ENCODE measurements at places on chromosomes 7 and 10.

DNA sequence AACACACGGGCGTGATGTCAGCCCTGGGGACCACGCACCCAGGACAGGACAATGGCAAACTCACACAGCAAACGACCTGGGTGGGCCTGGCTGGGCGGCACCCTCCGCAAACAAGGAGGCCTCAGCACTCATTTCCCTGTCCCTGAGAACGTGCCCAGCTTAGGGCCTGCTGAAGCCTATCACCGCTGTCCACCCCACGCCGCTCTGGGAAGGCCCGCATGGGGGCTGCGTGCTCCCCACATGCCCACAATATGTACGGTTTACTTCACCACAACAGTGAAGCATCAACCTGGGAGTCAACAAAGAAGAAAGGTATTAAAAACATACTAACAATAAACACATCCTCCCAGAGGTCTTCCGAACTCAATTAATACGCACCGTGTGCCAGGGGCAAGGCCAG is 12.2 kb downstream of the MAD1L1 start:
- DNase-seq, result no peak

GRCh38 chr7:154575497-154575896 is 427.4 kb downstream of the PAXIP1 start:
- no peak for DNase-seq

GRCh38 chr7:40470091-40470592 is 335.3 kb downstream of the SUGCT start:
- no peak for DNase-seq

- DNase-seq, result no peak
Measured at GRCh38 chr10:127175357-127176110, 20.9 kb downstream of the INSYN2A start.

GRCh38 chr7:18517646-18518045 is 22.1 kb downstream of the HDAC9 start:
- DNase-seq, result no peak

- no peak for DNase-seq
Measured at GRCh38 chr10:69936091-69936490, 116.6 kb upstream of the MACROH2A2 start.

- no peak for DNase-seq
Measured at GRCh38 chr10:88913788-88914187, 33.7 kb downstream of the STAMBPL1 start.

DNA sequence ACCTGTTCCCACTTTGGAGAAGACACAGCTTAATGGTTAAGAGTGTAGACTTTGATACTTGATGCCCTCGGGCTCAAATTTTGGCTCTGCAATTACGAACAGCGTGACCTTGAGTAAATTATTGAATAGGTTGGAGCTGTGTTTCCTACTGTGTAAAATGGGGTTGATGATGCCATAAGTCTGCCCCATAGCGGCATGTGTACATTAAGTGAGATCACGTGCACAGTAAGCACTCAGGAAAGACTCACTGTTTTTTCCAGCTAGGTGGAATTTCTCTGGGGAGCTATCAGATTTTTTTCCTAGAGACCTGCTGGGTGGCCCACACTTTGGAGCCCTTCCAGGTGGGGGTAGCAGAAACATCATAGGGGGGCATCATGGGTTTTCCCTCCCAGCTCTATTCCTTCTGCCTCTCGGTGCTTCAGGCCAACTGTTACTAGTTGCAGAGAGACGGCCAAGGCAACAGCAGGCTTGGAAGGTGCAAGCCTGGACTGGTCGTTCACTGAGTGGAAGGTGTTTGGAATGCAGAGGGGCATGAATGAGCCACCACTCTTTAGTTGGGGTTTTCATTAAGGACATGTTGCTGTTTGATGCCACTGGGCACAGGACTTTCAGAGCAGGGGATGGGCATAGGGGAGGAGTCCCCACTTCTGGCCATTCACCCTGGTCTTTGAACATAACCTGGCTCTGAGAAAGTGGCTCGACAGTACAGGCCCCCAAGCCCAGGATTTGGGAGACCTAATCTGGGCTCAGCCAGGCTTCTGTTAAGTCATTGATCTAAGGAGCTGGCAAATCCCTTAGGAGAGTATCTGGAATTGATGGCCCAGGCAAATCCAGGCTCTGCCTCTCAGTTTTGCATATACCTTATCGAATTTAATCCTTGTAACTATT is 64.0 kb downstream of the SYPL1 start:
- no peak for DNase-seq

DNA sequence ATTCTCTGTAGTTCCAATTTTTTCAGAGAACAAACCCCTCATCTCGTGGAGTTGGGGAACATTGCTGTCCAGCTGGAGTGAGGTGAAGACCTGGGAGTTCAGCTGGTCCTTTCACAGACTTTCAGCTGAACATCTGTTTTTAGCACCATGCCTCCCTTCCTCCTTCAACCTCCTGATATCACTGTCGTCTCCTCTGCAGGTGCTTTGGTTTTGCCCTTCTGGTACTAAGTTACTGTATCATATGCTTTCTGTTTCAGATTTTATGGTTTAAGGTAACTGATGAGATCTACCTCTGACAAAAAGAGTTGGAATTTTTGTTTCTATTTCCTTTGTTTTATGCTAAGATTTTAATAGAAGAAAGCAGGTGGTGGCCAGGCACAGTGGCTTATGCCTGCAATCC is 102.9 kb downstream of the ZNF438 start:
- DNase-seq, result no peak

- no peak for DNase-seq
Measured at GRCh38 chr7:81682873-81683272, 87.0 kb downstream of the HGF start.

GRCh38 chr10:31642281-31642680 is 286.4 kb downstream of the ARHGAP12 start:
- DNase-seq, result no peak

- DNase-seq, result no peak
Measured at GRCh38 chr10:15469111-15469510, 98.0 kb upstream of the FAM171A1 start.

DNA sequence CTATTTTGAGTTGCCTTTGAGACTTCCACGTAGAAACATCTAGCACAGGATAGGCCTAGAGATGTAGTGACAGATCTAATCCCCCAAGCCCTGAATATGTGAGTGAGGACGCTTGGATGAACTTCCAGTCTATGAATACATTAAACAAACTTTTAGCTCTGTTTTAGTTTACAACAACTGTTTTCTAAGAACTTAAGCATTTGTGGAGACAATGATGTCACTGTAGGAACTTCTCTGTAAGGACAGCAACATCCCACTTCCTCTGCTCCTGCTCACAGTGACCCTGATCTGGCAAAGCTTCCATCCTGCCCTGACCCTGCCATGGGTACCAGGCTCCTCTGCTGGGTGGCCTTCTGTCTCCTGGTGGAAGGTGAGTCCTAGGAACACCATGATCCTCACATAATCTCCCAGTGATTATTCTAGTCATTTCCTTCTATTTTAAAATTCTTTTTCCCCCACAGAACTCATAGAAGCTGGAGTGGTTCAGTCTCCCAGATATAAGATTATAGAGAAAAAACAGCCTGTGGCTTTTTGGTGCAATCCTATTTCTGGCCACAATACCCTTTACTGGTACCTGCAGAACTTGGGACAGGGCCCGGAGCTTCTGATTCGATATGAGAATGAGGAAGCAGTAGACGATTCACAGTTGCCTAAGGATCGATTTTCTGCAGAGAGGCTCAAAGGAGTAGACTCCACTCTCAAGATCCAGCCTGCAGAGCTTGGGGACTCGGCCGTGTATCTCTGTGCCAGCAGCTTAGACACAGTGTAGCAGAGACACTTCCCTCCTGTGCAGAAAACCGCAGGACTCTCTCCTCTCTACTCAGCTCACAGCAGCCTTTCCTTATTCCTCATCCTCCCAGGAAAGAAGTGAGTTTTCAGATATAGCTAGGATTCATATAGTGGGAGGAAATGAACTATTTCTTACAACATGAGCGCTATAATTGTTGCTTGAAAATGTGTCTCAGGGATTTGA is 194.4 kb upstream of the PRSS1 start:
- no peak for DNase-seq

DNA sequence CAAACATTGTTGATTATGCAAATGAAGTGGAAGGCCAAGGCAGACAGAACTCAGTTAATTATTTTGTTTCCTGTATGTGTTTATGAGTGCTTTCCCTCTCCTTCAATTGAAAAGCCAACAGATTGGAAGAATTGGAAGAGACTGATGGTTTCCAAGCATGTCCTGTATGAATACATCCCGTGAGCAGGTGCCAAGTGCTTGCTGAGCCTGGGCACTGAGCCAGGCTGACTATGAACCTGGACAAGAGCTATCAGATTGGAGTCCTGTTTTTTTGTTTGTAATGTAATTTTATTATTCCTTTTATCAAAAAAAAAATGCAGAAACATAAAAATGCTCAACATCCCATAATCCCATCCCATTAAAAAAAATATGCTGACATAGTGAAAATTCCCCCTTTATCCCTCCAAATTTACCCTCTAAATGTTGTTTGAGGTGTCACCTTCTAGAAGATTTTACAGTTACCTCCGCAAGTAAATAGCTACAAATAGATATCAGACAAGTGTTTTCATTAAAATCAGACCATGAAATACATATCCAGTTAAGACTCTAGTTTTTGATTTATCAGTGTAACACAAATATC is 449.5 kb downstream of the GRID1 start:
- no peak for DNase-seq

GRCh38 chr10:52466464-52466863 is 152.4 kb downstream of the DKK1 start:
- no peak for DNase-seq

- no peak for DNase-seq
Measured at GRCh38 chr7:72781631-72782030, 46.4 kb downstream of the TYW1B start.

DNA sequence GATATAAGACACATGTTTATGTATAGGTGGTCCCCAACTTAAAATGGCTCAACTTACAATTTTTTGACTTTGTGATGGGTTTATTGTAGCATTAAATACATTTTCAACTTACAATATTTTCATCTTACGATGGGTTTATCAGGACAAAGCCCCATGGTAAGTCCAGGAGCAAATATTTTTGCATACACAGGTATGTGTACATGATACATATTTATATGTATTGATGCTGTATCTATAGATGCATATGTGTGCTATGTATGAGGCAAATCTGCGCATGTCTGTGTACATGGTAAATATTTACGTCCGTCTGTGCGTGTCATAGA is 664 bp upstream of the UBE3C start:
- DNase-seq, result no peak
